Osteoblast (primary cell): ENCODE measurements at places on chromosomes 7 and 10. TPM values are rescaled to one million over a fixed set of nuclear protein-coding genes. Genes with fewer than 3 reads are reported as not detected.

DNA sequence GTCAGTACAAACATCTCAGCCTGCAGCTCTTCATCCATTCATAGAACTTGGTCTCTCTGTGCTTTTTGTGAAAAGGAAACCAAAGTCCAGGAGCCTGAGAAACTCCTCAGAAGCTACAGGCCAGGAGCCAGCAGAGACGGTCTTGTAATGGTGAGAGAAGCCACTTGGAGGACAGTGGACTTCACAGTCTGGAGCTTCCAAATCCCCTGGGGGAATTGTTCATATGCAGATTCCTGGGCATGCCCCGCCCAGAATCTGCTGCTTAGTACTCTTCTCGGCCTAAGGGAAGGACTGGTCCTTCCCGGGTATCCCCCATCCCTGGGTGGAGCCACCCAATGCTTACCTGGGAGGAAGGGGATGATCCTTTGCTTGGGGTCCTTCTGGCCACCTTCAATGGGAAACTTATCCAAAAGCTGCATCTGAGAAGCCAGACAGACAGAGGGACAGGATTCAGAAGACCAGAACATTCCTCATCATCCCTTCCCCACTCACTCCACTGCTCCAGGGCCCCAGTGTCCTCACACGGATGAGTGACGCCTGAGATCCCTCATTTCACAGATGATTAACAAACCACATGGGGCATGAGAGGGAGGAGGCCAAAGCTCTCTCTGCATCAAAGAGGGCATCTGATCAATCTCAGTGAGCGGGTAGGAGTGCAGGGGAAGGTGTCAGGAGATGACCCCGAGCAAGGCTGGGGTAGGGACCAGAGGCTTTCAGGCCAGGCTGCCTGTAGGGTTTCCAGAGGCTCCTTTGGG is 88.4 kb downstream of the SH3PXD2A start:
- DNase-seq, result no peak

The LIPJ gene
- total RNA-seq, result under 0.01 TPM in 2 replicates

DNA sequence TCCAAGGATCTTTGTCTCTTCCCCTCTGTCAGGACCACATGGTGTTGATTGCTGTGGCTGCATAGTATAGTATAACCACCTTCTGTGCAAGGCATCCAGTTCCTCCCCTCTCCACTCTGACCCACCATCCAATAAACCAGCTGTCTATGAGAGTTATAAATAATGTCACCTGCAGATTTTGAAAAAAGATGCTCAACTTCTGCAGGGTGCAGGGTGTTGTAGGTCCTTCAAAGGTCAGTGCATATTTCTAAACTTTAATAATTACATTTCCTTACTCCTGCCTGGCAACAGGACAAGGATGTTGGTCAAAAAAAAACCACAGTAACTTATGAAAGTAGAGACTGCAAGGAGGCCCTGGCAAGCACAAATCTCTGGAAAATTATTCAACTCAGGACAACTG is 166.2 kb downstream of the PKD1L1 start:
- DNase-seq, result no peak

DNA sequence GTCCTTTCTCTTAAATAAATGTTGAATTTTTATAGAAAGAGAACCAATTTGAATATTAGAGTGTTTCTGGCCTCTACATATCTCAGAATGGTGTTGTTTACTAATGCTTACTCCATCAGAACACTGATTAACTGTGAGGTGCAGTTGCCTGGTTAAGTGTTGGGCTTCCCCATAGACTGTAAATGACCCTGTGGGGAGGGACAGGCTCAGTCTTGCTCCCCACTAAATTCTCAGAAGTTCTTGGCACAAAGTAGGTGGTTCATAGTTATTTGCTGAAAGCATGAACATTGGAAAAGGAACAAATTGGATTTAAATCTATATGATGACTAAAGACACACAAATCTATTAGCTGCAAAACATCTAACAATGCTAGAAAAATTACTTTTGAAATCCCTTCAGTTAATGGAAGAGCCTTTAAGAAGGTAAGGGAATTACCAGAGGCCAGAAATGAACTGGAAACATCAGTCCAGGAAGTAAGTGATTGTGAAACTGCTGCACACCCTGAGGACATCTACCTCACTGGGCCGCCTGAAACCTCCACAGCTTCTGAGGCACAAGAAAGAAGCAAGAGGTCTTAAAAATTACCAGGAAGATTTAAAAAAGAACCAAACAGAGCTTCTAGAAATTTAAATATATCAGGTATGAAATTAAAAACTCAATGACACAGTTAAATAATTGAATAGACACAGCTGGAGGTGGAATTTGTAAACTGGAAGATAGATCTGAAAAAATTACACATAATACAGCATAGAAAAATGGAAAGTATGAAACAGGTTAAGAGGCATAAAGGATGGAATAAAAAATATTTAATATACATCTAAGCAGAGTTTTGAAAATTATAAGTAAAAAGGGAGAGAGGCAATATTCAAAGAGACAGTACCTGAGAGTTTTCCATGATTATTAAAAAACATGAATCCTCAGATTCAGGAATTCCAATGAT is 17.8 kb upstream of the COMTD1 start:
- DNase-seq, result no peak

GRCh38 chr7:23912065-23912464 is 202.0 kb downstream of the STK31 start:
- DNase-seq, result no peak

The ADGRA1 gene
- total RNA-seq, result not detected in 2 replicates

The ATOH7 gene
- under 0.01 TPM in 1 of 2 replicates, not detected in the other for total RNA-seq

The WEE2 gene
- not detected in 2 replicates for total RNA-seq
